Testis (tissue), 5 donors: ENCODE measurements at places on chromosomes 6 and 20. TPM values are rescaled to one million over a fixed set of nuclear protein-coding genes. Genes with fewer than 3 reads are reported as not detected.

DNA sequence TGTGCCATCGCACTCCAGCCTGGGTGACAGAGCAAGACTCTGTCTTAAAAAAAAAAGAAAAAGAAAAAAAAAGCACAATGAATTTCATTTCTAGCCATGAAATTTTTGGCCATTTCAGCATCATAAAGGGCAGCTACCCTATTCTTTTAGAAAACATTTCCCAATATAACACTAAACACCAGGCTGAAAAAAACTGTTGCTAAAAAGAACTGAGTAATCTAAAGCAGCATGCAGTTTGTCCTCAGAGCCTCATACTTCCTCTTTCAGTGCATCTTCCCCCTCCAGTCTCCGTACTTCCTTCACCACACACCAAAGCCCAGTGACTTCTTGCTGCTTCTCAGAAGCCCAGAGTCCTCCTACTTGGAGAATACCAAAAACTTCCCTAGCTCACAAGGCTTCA is 5.6 kb upstream of the IFNGR1 start:
- H3K36me3 ChIP-seq, result no peaks in the 10 kb centered on the region
- H3K4me1 ChIP-seq, result peaks cover 15% of the 10 kb centered on the region
- no peaks in the 10 kb centered on the region for H3K27me3 ChIP-seq
- H3K4me3 ChIP-seq, result no peak overlapping the region
- H3K27ac ChIP-seq, result no peak overlapping the region
- no peak for DNase-seq

DNA sequence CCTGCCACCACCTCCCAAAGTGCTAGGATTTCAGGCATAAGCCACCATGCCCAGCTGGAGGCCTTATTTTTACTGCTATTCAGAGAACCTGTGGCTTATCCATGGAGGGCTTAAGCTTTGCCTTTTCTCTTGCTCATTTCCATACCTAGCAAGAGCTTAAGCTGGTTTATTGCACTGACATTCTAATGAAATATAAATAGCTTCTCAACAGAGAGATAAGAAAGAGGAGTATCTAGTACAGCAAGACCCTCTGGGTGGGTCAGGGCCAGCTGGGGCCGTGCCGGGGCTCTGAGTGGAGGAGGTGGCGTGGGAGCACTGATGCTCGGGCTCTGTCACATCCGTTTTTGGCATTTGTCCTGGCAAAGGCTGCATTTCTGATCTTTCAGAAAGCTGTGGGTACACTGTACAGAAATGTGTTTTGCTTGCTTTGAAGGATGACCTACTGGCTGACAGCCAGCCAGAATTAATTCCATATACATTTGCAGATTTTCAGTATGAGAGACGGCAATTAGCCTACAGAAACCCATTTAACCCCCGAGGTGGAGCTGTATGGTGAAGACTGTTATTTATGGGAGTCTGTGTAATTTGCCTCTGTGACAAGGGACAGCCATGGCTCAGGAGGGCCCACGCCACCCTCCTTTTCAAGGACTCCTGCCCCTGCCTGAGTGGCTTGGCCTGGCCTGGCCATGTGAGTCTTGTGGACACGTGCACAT is 181.6 kb upstream of the AKAP12 start:
- H3K27me3 ChIP-seq, result no peaks in the 10 kb centered on the region
- no peaks in the 10 kb centered on the region for H3K36me3 ChIP-seq
- H3K4me3 ChIP-seq, result no peak overlapping the region
- peaks cover 19% of the 10 kb centered on the region for H3K4me1 ChIP-seq

DNA sequence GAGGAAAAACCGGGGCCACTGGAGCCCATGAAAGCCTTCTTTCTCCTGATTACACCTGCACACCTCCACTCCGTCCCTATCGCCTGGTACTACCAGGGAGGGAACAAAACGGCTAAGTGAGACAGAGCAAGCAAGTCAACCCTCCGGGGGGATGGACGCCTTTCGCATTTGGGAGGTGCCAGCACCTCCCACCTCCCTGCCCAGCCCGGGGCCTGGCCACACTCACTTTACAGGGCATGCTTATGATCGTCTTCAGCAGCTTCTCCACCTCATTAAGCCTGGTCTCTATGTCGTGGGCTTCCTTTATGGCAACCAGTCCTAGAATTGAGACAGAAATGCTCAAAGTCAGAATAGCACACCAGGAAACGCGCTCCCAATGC is 13.7 kb downstream of the PXDC1 start:
- H3K4me1 ChIP-seq, result peaks cover 4% of the 10 kb centered on the region
- H3K27me3 ChIP-seq, result no peaks in the 10 kb centered on the region
- H3K36me3 ChIP-seq, result no peaks in the 10 kb centered on the region
- no peak overlapping the region for H3K27ac ChIP-seq
- no peak for DNase-seq
- no peak overlapping the region for H3K4me3 ChIP-seq

LRP11 gene
- total RNA-seq, result 28.8 TPM

ATP6V1G2 gene
- 6.9 TPM for total RNA-seq
